ENCODE measurements at places on chromosomes 5 and 9.
A peak's percentile ranks its signal among the peaks of the same experiment; 100 is the strongest.

DNA sequence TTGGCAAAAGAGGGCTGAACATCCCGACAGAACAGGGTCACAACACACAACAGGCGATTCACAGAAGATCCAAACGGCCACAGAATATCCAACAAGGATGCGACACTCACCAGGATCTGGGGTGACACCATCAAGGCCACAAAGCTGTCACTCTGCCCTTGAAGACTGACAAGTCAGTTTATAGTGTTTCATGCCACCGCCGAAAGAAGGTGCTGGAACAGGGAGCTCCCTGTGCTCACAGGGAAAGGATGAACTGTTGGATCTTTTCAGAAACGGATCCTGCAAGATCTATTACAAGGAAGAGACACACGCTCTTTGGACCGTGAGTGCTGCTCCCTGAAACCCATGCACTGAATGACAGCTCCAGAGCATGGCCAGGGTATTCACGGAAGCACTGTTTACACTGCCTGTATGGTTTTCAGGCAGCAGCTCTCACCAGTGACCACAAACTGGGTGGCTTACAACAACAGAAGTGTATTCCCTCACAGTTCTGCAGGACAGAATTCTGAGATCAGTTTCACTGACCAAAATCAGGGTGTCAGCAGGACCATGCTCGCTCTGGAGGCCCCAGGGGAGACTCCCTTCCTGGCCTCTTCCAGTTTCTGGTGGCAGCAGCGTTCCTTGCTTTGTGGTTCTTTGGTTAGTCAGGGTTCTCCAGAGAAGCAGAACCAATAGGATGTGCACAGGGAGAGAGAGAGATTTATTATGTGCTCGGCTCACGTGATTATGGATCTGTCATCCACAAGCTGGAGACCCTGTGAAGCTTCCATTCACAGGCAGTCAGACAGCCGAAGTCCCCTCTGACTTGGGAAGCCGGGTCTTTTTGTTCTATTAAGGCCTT, 52.8 kb downstream of the SEMA4D start:
- DNase-seq, result no peak

DNA sequence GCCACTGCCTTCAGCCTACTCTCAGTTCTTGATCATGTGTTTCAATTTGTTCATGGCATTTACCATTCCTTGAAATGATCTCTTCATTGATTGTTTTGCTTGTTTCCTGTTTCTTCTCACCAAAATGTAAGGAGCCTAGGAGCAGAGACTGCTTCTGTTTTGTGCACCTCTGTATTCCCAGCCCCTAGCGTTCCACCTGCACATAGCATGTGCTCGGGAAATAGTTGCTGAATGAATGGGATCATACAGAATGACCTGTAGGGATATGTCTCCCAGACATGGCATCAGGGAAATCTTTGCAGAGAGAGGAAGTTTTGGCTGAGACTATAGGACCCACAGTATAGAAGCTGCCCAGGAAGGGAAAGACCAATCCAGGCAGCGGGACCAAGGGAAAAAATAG, 6.2 kb upstream of the CERCAM start:
- no peak for DNase-seq

DNA sequence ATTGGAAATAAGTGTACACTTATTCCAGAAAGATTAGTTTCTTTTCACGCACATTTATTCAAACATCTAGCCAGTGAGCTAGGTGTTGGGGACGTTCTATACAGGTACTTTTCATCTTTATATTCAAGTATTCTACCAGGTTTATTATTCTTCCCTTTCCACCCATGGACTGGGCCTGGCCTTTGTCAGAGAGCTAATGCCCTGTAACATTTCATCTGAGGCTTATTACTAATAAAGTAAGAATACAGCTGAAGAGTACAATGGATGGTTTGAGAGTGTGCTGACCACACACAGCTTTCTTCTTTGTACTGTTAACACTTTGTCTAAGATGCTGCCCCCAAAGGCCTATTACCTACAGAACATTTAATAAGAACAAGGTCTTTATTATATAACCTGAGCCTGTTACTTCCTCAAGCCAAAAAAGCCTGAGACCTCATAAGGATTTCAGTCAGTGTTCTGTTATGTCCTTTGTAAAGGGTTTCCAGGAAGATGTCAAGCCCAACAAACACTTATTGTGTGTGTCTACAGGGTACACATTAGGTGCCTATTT, 93.5 kb downstream of the ZNF608 start:
- DNase-seq, result no peak

GRCh38 chr9:136784249-136784996, 6.7 kb upstream of the TMEM141 start:
- DNase-seq, result peak; percentile 84

- no peak for DNase-seq
These were observed 285.7 kb upstream of the POU5F2 start for GRCh38 chr5:94027145-94027544.

DNA sequence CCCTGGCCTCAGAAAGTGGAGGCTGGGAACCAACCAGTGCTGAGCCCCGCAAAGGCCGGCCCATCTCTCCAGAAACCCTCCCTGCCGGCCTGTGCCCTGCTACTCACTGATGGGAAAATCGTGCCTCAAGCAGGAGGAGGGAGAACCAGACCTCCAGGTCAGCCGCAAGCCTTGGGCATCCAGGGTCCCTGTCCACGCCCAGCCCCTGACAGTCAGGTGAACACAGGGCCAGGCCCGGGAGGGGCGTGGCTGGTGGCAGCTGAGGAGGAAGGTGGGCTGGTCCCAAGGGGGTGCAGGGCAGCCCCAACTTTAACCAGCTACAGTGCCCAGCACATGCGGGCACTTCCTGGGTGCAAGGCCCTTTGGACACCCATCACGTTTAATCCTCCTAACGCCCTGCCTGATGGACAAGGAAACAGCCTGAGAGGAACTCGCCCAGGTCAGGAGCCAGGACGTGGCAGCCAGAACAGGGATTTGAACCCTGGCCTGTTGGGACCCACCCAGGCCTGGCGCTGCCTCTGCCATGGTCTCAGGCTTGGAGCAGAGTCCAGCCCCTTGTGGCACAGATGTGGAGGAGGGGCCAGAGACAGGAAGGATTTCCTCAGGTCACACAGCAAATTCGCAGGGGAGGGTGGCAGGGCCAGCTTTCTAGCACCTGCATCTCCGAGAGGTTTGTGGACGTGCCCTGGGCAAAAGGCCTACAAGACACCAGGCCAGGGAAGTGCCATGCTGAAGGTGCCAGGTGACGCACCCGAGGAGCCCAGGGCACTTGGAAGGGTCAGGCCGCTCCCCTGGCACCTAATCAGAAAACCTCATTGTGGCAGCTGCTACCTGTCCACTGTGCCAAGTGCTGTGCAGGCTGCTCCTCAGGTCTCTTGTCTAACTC, 4.5 kb downstream of the RALGDS start:
- no peak for DNase-seq

GRCh38 chr5:66617226-66617861, 21.2 kb downstream of the MAST4 start:
- peak; percentile 20 for DNase-seq

DNA sequence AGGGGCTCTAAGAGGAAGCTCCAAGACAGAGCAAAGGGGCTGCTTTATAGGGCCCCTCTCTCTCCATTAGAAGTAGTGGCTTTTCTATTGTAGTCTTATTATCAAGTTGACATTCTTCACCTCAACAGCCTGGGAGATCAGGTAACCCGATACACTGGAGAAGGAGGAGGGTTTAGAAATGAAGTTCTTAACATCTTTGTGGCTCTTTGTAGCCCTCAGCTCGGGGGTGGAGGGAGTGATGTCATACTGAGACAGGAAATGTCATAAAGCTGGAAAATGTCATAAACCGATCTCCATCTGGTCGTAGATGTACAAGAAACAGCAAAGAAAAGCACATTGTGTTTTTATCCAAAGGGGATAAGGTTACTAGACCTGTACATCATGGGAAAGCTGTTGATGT, 17.9 kb downstream of the PDZD2 start:
- no peak for DNase-seq

GRCh38 chr9:113131689-113132151, 19.1 kb upstream of the SLC31A2 start:
- DNase-seq, result peak; percentile 74

GRCh38 chr9:105608721-105609598, 51.0 kb downstream of the FKTN start:
- DNase-seq, result peak; percentile 90

- no peak for DNase-seq
These were observed 336.9 kb upstream of the MSX2 start for GRCh38 chr5:174387448-174387847.

DNA sequence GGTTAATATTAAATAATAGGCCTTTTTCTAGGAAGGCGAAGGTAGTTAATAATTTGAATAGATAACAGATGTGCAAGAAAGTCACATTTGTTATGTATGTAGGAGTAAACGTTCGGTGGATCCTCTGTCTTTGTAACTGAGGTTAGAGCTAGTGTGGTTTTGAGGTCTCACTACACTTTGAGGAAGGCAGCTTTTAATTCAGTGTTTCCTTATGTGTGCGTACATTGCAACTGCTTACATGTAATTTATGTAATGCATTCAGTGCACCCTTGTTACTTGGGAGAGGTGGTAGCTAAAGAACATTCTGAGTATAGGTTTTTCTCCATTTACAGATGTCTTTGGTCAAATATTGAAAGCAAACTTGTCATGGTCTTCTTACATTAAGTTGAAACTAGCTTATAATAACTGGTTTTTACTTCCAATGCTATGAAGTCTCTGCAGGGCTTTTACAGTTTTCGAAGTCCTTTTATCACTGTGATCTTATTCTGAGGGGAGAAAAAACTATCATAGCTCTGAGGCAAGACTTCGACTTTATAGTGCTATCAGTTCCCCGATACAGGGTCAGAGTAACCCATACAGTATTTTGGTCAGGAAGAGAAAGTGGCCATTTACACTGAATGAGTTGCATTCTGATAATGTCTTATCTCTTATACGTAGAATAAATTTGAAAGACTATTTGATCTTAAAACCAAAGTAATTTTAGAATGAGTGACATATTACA, 45.7 kb downstream of the TGFBR1 start:
- DNase-seq, result peak; percentile 53

GRCh38 chr9:36325081-36325828, 67.0 kb upstream of the GNE start:
- no peak for DNase-seq

DNA sequence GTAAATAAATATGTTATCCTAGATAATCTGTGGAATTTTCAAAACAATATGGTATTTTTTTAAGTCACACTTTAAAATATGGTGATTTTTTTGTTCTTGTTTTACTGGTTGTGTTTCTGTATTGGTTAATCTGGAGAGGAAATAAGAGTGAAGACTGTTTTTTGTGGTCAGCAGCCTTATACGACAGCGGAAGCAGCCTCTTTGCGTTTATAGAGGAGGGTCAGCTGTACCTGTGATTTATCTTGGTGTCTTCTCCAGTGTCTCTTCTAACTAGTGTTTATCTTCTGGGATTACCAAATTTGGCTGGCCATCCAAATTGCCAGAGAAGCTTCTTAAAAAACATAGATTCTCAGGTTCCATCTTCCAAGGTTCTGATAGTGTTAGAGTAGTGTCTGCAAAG, 58.7 kb downstream of the ICE1 start:
- DNase-seq, result no peak

DNA sequence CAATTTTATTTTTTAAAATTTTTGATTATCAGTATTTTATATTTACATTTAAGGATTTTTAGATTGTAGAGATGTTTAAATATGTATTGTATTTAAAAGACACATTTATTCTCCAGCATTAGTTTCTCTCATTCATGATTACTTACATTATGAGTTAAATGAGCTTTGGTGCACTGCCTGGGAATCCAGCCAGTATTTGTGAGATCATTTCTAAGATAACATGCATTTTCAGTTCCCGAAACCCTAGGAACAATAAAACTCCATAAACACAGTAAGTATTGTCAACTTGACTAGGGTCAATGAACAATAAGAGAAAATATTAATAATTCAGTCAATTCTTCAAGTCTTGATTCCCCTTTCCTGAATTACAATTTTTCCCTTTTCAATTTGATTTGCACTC, 403.3 kb downstream of the PLK2 start:
- DNase-seq, result no peak

DNA sequence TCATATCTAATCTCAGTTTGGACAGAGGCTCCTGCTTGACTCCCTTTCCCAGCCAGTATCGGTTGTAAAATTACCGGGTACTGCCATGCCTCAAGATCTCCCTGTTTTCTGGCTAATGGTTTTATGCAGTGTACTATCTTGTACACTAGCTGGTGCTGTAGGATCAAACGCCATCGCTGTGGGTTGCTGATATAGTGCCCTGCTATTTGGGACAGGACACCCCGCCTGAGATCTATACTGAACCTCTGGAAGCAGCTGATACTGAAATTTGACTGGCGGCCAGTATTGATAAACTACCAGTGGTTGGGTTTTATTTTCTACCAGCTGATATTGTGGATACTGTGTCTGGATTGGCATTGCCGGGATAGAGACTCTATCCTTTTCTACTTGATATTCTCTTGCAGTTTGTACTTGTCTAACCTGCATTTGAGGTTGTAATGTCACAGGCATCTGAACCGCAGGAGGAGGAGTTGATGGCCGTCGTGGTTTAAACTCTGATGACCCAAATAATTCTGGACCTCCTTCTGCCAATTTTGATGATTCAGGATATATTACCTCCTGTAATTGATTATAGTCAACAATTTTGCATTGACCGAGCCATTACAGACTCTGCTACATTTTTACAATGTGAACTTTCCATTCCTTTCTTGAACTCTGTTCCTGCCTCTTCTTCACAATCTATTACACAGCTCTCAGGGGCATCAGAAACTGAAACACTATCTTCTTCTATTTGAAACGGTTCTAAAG, 112.5 kb upstream of the LARP1 start:
- peak; percentile 92 for DNase-seq

GRCh38 chr5:143613329-143613728, 198.6 kb upstream of the HMHB1 start:
- no peak for DNase-seq

- no peak for DNase-seq
These were observed 34.3 kb downstream of the KCNIP1 start for GRCh38 chr5:170538096-170538465.

- DNase-seq, result no peak
These were observed 44.8 kb upstream of the CYLC2 start for GRCh38 chr9:102950346-102950745.

GRCh38 chr5:176747670-176748072, 62.7 kb upstream of the UNC5A start:
- DNase-seq, result no peak

- DNase-seq, result no peak
These were observed 230.3 kb downstream of the CRB2 start for GRCh38 chr9:123586275-123586674.

GRCh38 chr5:74839229-74839628, 27.0 kb downstream of the FAM169A start:
- no peak for DNase-seq

GRCh38 chr5:137880313-137880712, 8.9 kb upstream of the PKD2L2 start:
- DNase-seq, result no peak

Data from hematopoietic multipotent progenitor cell treated with erythropoietin and hydrocortisone succinate and interleukin-3 and kit ligand, for 6 days (in vitro differentiated cells).